ENCODE measurements at places on chromosomes 5 and 9.

- DNase-seq, result no peak
Measured at GRCh38 chr9:109739760-109740159, 40.2 kb upstream of the PALM2AKAP2 start.

- DNase-seq, result no peak
Measured at GRCh38 chr5:39191216-39191615, 28.1 kb downstream of the FYB1 start.

- no peak for DNase-seq
Measured at GRCh38 chr5:32346869-32347268, 34.1 kb upstream of the MTMR12 start.

DNA sequence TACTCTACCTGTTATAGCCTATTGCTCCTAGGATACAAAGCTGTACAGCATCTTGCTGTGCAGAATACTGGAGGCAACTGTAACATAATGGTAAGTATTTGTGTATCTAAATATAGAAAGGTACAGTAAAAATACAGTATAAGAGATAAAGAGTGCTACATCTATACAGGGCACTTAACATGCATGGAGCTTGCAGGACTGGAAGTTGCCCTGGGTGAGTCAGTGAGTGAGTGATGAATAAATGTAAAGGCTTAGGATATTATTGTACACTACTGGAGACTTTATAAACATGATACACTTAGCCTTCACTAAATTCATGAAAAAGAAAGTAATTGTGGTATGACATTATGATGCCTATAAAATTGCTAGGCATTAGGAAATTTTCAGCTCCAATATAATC lies 65.5 kb upstream of the OSMR start:
- DNase-seq, result no peak

DNA sequence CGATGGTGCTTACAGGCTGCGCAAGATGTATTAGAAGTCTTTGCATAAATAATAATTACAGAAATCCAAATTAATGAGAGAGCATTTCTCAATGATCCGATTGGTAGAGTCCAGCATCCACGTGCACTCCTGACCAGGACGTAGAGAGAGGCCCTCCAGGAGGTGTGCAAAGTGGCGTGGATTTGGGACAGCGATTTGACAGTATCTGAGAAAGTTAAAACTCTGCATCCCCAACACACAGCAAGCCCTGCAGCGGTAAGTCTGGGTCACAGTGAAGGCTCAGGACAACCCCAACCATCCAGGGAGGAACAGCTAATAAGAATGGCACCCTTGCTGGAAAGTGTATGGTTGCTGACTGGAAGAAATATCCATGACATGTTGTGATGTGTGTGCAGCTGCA lies 180.2 kb downstream of the AUH start:
- DNase-seq, result no peak

DNA sequence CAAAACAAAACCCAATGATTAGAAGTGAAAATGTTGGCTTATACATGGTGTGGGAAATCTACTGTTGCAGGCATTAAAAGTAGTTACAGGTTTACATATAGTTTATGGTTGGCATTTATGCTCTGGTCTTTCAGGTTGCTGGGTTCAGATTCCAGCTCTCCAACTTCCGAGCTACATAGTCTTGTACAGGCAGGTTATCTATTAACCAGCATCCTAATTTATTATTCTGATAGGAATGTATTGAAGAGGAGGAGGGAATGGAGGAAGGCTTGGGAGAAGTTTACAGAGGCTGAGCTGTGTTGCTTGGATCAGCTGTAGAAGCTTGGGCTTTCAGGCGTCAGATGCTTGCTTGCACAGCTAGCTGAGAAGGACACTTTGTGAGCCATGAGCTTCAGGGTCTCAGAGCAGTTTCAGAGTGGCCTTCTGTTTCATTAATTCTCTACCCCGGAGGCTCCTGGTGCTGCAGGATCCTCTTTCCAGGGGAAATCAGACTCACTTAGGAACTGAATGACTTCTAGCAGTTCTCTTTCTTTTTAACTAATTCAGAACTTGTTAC lies 11.7 kb upstream of the ERBIN start:
- no peak for DNase-seq

DNA sequence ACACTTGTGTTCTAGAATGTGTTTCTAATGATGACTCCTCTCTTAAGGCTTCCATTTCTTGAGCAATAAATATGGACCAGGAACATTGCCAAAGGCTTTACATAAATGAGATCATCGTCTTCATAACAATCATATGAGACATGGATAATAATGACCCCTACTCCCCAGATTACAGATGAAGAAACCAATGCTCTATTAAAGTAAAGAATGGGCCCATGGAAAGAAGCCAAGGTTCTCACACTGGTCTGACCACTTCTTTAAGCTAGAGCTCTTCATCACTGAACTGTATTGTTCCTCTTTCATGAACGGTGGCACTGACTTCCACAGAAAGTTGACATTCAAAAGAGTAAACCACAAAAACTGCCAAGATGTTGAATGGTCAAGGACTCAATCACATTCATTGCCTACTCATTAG lies 65.3 kb downstream of the MARCHF3 start:
- no peak for DNase-seq

GRCh38 chr9:118606668-118607067 lies 762.6 kb downstream of the BRINP1 start:
- DNase-seq, result no peak

GRCh38 chr9:2425676-2426075 lies 195.9 kb upstream of the VLDLR start:
- no peak for DNase-seq

- no peak for DNase-seq
Measured at GRCh38 chr9:124257070-124257843, 492 bp upstream of the NEK6 start.

DNA sequence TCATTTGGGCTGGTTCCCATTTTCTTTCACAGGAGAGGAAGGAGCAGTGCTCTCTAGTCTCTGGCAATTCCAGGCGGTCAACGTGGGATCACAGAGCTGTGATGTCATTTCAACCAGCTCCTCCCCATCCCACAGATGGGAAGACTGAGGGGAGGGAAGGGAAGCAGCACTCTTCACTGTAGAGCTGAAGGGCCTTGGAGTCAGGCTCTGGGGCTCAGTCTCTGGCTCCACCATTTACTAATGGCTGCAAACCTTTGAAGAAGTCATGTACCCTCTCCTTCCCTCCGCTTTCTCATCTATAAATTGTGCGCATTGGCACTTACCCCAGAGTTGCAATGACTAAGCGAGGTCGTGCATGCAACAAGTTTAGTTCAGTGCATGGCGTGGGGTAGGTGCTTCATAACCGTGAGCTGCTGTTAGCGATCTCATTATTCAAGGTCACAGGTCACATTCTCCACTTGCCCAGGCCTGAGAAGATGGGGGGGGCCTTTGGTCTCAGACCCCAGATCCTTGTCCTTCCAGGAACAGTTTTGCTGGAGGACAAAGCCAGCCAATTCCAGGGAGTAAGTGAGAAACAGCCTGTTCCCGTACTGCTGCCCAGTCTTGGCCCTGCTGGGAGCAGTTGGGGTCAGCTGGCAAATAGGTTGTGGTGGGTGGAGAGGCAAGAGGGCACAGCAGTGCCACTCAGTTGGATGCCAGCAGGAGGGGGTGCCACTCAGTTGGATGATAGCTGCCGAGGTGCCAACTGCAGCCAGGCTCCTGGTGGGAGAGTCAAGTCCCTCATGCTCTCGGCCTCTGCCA lies 136.7 kb downstream of the RGS3 start:
- DNase-seq, result no peak

GRCh38 chr5:143850050-143850683 lies 38.2 kb downstream of the HMHB1 start:
- DNase-seq, result no peak

DNA sequence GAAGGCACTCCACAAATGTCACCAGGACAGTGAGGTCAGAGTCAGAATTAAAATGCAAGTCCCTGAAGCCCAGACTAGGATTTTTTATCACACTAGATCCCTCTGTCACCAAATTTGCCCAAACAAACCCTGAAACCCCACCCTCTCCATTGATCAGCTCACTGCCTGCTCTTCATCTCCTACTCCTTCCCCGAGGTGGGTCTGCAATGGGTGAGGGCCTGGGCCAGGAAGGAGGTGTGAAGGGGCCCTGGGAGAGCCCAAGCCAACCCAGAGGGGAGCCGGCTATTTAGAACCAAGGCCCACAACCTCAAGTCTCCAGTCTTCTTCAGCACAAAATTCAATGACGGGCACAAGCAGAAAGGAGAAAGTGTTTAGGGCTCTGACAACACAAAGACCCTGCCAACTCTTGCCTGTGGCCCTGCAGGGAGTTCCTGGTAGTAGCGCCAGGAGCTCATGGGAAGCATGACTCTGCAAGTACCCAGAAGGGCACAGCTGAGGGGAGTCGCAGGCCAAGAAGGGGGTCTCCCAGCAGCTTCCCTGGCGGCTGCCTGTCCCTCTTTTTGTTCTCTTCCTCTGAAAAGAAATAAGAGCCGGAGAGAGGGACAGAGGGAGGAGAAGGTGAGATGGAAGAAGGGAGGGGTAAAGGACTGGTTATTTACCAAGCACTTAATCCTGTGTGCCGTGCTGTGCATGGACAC lies 5.5 kb downstream of the FOXI1 start:
- DNase-seq, result no peak

DNA sequence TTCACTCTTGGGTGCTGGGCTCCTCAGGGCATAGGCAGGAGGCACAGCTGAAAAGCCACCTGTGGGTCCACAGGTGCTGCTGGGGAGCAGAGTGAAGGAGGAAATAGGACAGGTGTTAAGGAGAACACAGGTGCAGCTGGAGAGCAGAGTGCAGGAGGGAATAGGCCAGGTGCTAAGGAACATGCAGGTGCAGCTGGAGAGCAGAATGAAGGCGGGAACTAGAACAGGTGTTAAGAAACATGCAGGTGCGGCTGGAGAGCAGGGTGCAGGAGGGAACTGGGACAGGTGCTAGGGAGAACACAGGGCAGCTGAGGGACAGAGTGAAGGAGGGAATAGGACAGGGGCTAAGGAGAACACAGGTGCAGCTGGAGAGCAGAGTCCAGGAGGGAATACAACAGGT lies 43.8 kb upstream of the PLEKHG4B start:
- DNase-seq, result no peak

GRCh38 chr5:97499605-97500004 lies 316.6 kb upstream of the RIOK2 start:
- no peak for DNase-seq

DNA sequence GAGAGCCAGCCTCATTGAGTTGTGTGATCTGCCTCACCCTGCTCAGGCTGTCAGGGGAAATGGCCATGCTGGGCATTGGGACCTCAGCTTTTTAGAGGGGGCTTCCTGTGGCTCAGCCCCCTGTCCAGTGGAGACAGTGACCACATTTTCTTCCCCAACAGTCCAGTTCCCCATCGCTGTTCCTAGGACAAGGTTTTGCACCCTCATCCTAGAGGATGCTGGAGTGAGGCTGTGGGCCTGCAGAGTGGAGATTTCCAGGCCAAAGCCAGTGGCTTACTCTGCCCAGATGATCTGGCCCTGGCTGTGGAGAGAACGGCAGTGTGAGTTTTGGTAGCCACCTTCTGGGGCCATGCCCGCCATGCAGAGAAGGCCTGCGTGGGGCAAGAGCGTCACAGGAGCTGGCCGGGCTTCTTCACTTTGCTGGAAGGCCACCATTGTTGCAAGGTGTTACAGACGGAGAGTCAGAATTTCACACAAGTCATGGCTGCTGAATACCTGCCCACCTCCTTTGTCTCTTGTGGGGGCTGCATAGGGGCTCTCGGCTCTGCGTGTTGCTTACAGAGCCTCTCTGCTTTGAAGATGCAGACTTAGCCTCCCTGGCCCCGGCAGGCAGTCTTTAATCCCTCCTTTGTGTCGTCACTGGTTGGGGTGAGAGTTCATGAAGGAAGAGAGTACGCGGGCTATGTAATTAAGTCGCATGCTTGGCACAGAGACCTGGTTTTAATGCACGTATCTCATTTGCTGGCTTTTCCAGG lies 35.2 kb upstream of the PITX1 start:
- DNase-seq, result no peak

- no peak for DNase-seq
Measured at GRCh38 chr5:171835066-171835465, 49.4 kb downstream of the SMIM23 start.

- no peak for DNase-seq
Measured at GRCh38 chr5:147170603-147171002, 64.2 kb upstream of the STK32A start.

DNA sequence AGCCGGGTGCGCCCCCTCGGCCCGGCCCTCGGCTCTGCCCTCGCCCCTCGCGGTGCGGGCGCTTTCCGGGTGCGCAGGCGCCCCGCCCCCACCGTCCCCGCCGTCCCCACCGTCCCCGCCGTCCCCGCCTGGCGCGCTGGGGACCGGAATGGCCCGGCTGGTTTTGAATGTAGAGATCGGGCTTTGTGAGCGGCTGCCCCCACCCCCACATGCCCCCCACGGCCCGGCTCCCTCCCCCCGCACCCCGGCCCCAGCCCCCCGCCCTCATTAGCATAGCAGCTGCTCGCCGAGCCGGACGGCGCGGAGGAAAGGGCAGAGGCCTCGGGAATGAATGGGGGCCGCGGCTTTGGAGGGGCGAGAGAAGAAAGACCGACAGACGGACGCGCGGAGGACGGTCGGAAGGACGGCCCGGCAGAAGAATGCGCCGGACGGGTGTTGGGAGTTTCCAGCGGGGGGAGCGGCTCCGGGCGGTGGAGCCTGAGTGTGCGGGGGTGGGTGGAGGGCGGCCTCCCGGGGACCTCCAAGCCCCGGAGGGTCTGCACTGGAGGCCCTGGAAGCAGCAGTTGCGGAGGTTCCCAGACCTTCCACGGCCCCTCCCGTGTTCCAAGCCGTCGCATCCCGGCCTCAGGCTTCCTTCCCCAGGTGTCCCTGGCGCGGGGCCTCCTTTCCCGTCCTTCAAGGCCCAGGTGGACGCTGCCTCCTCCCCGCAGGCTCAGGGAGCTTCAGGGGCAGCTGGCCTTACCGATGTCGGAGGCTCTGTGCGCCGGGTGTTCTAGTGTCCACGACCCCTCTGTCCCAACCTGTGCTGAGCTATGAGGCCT lies 6.0 kb downstream of the NRARP start:
- no peak for DNase-seq

DNA sequence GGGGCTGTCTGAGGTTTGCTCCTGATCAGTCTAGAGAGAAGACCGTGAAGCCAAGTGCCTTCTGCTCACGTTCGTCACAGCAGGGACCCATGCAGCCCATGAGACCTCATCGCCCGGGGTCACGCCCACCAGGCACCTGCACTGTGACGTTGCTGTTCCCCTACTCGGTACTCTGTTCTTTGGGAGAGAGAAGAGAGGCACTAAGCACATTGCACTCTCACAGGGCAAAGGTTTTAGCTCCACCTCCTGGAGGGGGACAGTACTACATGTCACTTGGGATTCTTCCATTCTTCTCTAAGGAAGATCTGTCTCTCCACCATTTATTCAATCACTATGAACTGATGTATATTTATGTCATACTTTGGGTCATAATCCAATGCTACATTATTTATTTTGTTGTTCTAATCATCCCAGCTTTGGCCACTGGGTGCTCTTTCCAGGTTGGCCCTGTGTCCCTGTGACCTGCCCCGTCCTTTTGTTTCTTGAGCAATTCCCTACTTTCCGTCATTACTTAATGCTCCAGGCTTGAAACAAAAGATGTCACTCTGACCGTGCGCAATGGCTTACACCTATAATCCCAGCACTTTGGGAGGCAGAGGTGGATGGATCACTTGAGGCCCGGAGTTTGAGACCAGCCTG lies 31.4 kb upstream of the BRD3 start:
- peak; percentile 28 for DNase-seq

Data from effector CD8-positive, alpha-beta T cell (primary cell).